Stimulated activated CD4-positive, alpha-beta T cell treated with anti-CD3 and anti-CD28 coated beads, Interleukin-2, amount 100 ng/mL, for 48 hours (primary cell): ENCODE measurements at places on chromosomes 6 and 20.

GRCh38 chr6:110655821-110656220 lies 159.4 kb downstream of the CDK19 start:
- DNase-seq: no peak

DNA sequence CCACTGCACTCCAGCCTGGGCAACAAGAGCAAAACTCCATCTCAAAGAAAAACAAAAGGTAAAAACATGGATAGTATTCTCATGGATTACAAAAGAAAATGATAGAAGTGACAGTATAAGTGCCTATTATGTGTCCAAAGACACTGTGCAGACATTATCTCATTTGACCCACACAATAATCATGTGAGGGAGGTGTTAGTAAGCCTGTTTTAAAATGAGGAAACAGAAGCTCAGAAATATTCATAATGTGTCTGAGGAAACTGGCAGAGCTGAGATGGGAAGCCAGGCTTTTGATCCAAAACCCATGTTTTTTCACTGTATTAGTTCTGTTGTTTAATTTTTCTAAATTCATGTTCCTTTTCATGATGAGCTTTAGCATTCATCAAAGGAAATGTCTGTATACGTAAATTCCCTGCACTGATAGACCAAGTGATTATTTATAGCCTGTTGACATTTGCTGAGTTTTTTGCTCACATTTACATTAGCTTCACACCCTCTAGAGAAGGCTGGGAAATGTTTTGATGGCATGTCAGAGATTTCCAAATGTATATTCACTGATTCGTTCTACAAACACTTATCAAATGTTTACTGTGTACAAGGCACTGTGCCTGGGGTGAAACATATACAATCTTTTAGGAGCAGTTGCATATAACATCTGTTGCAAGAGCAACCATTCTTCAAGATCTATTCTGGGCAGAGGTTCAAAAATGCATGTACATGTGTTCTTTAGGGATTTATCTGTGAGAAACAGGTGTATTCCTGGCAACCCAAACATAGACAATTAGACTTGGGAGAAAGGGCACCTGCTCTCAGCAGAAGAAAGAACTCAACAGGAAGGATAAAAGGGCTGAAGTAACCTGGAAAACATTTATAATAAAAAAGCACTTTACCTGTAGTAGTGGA lies 331.5 kb downstream of the SAMD5 start:
- DNase-seq: no peak

GRCh38 chr6:142700032-142700431 lies 244.9 kb downstream of the HIVEP2 start:
- no peak for DNase-seq

DNA sequence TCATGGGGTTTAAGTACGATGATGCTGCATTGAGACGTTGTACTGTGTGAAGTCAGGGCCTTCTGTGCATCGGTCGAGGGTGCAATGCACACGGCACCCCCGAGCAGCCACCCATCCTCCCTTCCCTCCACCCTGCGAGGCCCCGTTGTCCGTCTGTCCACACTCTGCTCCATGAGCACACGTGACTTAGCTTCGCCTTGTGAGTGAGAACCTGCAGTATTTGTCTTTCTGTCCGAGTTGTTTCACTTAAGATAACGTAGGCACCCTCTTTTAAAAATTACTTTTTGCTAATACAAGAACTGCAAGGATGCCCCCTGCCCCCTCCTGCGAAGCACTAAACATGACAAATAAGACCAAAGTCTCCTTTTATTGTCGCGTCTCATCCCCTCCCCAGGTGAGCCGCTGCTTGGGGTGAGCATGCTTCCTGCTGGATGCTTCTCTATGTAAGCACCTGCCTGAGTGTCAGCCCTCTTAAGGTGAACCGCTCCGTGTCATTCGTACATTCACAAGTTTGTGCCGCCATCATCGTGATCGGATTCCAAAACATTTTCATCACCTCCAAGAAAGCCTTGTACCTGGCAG lies 3.6 kb upstream of the RBBP8NL start:
- DNase-seq: no peak

GRCh38 chr6:165718491-165718891 lies 55.5 kb upstream of the PDE10A start:
- DNase-seq: no peak

DNA sequence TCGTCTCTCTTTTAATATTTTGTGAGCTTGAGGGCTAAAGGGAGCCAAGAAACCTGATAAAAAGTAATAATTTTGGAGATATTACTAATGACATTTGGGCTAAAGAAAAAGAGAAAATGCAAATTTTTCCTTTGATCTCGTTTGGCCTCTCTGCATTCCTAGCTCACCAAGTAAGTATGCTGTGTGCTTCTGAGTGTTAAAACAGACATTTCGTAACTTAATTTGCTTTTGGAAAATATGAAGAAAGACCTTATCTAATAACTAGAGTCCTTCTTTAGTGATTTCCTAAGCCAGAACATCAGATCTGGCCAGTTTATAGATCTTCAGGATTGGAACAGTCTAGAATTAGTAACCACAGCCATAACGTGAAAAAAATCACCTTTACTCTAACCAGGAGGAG lies 872.9 kb upstream of the SLC35B3 start:
- no peak for DNase-seq

- DNase-seq: peak; percentile 61
These were observed 71.4 kb upstream of the TULP1 start for GRCh38 chr6:35583893-35584688.

DNA sequence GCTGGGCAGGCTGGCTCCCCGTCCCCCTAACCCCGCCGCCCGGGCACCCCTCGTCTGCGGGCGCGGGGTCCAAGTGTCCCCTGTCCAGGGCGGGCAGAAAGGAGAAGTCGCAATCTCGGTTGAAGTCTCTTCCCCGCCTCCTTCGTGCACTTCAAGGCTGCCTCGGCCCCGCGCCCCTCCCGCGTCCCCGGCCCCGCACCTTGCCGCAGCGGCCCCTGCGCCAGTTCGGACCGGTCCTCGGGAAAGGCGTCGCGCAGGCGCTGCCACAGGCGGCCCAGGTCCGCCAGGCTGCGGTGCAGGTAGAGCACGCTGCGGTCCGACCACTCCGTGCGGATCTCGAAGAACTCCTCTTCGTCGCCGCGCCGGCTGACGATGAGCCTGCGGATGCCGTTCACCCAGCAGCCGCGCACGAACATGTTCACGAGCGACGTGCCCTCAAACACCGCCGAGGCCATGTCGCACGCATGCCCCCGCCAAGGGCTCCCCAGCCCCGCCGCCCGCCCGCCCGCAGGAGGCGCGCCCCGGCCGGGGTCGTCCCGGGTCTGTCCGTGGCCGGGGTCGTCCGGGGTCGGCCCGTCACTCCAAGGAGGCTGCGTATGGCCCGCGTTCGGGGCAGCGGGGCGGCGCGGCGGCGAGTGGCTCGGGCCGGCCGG lies at the start of gene PXDC1:
TSS of gene PXDC1 (minus strand) at position 637 of the 653 bp plus-strand sequence. CDS start at position 455, 182 bp downstream.
- no peak for DNase-seq
